NCI-H774 (cell line): ENCODE measurements at places on chromosomes 6 and 20.

DNA sequence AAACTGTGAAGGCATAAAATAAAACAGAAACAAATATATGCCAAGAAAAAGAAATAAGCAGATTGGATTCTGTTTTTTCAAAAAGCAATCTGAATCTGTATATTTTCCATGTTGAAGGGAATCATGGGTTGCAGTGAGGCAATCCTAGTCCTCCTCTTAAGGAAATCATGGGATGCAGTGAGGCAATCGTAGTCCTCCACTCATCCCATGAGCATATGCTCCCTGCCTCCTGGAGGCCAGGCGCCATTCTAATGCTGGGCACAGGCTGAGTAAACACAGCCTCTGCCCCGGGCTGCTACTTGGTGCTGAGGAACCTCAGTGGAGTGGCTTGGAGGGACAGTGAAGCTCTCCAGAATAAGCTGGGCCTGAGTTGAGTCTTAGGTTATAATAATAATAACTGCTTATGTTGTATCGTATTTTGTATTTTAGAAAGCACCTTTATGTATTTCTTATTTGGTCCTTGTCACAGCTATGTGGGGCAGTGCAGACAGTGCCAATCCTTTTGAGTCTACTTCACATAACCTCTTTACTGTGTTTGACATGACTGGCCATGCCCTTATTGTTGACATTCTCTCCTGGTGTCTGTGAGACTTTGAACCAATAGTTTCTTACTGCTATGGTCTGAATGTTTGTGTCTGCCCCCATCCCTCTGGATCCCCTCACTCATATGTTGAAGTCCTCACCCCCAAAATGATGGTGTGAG is 56.6 kb upstream of the CITED2 start:
- DNase-seq = no peak

GRCh38 chr6:111724039-111724438 is 118.4 kb upstream of the TRAF3IP2 start:
- DNase-seq = no peak

DNA sequence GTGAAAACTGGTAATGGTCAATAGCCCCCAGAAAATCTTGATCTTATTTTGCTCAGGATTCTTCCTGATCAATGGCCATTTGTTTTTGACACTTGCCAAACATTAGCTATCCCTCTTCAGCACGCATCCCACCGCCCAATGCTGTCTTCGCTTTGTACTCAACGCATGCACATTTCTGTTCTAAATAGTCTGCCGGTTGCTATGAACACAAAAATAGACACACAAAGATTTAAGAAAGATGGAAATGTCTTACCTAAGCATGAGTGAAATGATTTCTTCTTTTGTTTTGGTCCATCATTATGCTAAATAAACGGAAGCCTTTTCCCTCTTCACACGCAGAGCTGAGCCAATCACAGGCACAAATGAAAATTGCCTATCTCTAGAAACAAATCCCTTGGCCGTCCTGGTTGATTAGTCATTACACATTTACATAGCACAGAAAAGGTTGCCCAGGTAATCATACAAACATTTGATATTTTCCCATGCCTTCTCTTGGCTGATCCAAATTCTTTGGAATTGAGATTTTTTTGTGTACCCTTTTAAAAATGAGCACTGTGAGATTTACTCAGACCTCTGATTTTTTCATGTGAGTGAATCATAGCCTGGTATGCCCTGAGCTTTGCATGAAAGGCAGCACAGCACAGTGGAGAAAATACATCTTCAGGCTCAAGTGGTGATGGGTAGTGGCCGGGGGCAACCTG is 70.5 kb upstream of the FAM184A start:
- DNase-seq = no peak

DNA sequence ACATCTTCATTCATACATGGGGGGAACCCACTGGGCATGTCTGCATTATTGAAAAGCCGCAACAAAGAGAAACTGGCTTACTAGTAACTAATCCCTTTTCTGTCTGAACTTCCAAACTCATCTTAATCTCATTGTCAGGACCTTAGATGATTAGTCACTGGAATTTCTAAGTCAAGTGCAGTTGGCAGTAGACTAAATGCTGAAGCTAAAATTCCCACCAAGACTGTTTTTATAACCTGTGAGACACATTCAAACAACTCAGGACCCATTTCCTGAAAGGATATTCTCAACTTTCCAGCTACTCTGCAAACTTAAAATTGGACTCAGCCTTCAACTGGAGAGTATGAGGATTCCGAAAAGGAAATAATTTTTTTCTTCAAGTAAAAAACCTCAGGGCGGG is 94.8 kb upstream of the SCAF8 start:
- DNase-seq = no peak

DNA sequence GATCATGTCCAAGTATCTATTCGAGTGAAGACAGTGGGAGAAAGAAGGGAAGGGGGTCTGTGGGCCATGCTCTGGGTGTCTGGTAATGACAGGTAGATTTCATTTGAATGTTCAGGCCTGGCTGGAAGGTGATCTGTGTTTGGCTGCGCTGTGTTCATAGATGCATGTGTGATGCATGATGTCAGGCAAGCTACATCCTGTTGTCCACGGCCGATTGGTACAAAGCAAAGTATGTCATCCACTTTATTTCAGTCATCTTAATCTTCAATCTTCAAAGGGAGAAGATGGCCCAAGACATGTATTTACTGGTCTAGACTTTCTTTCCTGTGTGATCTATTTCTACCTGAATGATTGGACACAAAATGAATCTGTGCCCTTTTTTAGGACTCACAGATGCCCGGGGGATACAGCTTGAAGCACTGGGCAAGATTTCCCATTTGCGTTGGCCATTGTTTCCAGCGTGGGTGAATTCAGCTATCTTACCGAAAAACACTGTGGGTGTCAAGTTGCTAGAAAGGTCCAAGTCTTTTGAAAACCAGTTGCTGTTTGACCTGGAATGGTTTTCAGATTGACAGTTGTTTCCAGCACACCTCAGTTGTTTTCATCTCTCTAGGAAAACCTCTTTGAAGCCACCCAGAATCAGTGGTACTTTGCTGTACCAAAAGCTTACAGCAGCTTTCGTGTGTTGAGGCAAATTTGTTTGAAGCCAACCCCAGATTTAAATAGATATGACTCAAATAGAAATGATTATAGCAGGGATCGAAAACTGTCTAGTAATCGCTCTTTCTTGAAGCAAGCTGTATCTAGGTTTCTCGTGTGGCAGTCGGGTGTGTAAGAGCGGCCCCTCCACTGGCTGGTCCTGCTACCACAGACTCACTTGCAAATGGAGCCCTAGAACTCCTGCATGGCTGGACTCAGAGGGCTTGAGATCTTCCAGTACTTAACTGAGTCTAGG is 27.2 kb downstream of the DUSP22 start:
- no peak for DNase-seq
